SK-N-MC (cell line): ENCODE measurements at places on chromosomes 1 and 21.

- DNase-seq = no peak
Observed at GRCh38 chr1:21857142-21857839, 45.2 kb downstream of the LDLRAD2 start.

DNA sequence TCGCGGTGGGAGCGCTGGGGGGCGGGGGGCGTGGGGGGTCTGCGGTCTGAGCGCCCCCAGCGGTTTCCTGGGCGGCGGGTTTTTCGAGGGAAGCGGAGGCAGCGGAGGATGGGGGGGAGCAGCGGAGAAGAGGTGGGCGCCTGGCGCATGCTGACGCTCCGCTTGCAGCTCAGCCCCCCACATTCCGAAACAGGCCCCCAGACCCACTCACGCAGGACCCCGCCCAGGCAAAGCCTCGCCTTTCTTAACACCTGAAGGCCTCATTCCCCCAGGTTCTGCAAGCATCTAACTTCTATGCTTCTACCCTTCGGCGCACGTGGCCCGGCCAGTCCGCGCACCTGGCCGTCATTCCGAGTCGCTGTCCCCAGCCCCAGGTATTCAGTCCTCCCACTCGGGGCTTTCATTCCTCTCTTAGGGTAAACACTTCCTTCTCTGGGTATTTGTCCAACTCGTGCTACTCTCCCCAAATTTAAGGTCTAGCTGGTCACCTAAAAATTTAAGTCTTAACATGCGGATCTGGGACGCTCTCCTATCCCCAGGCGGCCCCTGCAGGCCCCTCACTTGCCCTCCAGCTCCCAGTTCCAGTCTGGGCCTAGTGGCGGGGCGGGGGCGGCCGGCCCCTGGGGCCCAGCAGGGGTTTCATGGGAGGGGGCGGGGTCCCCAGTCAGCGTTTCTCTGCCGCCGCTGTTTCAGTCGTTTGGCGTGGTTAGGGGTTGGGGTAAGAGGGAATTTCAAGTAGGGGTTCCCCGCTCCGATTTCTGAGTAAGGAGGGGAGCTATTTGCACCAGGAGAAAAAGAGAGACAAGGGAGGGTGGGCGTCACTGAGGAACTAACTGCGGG lies 2.8 kb upstream of the ZBTB7B start:
- DNase-seq = no peak

DNA sequence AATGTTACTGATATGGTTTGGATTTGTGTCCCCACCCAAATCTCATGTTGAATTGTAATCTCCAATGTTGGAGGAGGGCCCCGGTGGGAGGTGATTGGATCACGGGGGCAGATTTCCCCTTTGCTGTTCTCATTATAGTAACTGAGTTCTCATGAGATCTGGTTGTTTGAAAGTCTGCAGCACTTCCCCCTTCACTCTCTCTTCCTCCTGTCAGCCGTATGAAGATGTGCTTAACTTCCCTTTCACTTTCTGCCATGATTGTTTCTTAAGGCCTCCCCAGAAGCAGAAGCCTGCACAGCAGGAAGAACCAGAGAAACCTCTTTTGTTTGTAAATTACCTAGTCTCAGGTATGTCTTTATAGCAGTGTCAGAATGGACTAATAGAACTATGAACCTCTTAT lies 28.4 kb downstream of the TRIM33 start:
- no peak for DNase-seq

DNA sequence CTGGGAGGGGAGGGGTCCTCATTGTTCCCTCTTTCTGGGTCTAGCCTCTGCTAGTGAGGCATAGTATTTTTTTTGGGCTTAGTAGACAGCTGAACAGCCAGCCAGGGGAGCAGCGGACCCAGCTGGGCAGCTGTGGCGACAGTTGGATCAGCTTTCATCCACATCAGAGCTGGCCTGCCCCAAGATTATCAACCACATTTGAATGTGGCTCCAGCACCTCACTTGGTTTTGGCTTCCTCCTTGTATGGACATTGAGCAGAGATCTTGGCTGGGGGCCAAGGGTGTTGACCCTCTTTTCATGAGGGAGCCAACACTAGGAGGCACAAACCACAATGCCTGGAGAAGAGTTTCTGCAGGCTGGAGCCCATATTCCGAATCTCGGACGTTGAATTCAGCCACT lies 25.0 kb downstream of the WNT4 start:
- DNase-seq = no peak

- DNase-seq = no peak
Observed at GRCh38 chr1:24357038-24357437, 37.9 kb downstream of the GRHL3 start.

GRCh38 chr1:47424336-47424982 lies 8.4 kb downstream of the FOXE3 start:
- DNase-seq = peak; percentile 56

GRCh38 chr21:38249256-38249655 lies 7.5 kb upstream of the KCNJ15 start:
- no peak for DNase-seq

GRCh38 chr21:28899744-28900143 lies 92.9 kb downstream of the LTN1 start:
- no peak for DNase-seq

GRCh38 chr1:115404911-115405310 lies 66.9 kb upstream of the NGF start:
- no peak for DNase-seq

- no peak for DNase-seq
Observed at GRCh38 chr21:44751186-44751798, 39.9 kb upstream of the TSPEAR start.
